ENCODE measurements at places on chromosomes 5 and 9.

GRCh38 chr5:40052808-40053207, 626.9 kb upstream of the PTGER4 start:
- DNase-seq, result no peak

GRCh38 chr9:13939134-13939533, 374.8 kb downstream of the NFIB start:
- no peak for DNase-seq

DNA sequence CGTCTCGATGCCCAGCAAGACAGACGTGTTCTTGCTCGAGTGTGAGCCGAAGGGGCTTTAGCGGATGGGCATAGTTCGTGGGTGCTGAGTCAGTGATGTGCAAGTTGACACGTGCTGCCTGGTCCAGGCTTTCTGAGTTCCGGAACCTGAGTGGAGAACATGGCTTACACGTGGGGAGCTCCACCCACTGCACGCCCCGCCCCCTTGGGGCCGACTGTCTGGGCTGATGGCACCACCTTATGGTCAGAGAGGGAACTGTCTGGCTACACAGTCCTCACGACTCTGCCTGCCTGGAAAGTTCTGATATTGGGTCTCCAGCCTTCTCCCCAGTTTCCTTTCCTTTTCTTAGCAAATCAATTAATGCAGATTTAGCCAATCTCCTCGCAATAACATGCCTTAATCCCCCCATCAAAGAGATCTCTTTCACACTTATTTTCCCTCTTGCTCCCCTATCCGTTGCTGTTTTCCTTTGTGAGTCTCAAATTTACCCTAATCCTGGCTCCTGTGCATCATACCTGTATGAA, 3.8 kb upstream of the STC2 start:
- DNase-seq, result peak; percentile 38

- DNase-seq, result no peak
Observed at GRCh38 chr9:108125625-108126024, 636.1 kb upstream of the KLF4 start.

GRCh38 chr5:156402387-156402921, 75.5 kb downstream of the SGCD start:
- DNase-seq, result peak; percentile 51

- DNase-seq, result no peak
Observed at GRCh38 chr5:160187091-160187490, 42.2 kb upstream of the FABP6 start.

DNA sequence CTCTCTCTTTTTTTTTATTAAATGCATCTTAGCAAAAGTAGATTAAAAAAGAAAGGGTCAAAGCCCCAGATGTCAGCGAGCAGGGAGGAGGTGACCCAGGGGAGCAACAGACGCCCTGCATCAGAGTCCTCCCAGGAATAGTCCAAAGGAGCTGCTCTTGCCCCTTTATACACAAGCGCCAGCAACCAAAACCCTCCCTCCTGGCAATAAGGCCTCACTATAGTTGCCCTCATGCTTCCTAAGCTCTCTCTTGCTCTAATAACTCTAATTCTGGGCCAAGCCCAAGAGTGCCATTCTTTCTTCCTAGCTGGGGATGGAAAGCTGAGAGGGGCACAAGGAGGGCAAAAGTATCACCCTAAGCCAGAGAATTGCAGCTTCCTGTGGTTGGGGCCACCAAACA, 26.3 kb downstream of the PCDHGC5 start:
- no peak for DNase-seq

DNA sequence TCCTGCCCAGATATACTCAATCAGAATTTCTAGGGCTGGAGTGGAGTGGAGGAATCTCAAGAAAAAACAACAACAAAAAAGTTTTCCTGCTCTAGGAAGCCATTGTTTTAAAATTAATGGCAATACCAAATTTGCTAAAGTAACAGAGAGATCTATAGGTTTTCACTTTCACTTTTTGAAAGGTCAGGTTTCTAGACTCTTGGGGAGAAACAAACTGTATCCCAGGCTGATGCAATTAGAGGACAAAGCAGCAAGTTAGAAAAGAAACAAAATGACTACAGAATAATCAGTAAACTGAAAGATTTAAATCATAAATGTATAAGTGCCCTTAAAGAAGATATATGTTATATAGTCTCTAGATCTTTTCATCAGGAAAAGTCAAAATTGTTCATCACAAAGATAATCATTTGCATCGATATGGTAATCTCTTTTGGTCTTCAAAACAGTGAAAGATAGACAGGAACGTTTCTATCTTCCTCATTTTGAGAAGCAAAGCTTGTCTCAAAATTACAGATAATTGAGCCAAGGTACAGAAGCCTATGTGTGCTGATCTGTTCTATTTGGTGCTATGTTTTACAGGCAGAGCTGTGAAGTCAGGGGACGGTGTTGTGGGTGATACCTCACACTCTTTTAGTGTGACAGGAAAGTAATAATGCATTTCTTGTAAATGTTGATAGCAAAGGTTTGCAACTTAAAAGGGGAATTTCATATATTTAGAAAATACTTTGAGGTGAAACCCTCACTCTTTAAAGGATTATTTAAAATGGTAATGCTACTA, 1746.6 kb upstream of the C9orf72 start:
- DNase-seq, result no peak

GRCh38 chr9:93224591-93224990, 40.7 kb downstream of the WNK2 start:
- DNase-seq, result no peak

DNA sequence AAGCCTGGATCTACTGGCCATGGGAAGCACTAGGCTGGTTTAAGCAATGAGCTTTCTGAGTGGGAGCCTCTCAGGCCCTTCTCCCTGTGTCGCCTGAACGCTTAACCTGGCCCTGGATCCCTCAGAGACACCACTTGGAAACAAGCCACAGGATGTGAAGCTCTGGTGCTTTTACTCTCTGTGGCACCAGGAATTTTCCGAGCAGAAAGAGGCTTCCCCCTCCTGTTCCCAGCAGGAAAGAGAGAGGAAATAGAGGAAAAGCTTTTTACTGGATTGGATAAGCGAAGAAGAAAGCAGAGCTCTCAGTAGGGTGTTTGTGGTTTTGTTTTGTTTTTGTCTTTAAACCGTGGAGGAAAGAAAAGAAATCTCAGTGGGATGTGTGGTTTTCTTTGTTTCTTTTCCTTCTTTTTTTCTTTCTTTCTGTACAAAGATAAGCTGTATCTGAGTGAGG, 34.5 kb downstream of the COL15A1 start:
- DNase-seq, result no peak

GRCh38 chr9:818958-819357, 22.5 kb upstream of the DMRT1 start:
- no peak for DNase-seq

DNA sequence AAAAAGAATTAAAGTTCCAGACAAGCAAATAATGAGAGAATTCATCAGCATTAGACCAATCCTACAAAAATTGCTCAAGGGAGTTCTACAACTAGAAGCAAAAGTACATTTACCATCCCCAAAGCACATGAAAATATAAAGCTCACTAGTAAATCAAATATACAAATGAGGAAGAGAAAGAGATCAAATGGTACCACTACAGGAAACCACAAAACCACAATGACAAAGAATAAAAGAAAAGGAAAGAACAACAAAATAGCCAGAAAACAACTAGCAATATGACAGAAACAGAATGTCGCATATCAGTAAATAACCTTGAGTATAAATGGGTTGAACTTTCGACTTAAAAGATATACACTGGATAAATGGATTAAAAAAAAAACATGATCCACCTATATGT, 739.0 kb downstream of the DTWD2 start:
- DNase-seq, result no peak

GRCh38 chr5:43104057-43104456, 16.7 kb upstream of the ZNF131 start:
- no peak for DNase-seq

- DNase-seq, result no peak
Observed at GRCh38 chr9:130663258-130663976, 977 bp upstream of the PRDM12 start.

DNA sequence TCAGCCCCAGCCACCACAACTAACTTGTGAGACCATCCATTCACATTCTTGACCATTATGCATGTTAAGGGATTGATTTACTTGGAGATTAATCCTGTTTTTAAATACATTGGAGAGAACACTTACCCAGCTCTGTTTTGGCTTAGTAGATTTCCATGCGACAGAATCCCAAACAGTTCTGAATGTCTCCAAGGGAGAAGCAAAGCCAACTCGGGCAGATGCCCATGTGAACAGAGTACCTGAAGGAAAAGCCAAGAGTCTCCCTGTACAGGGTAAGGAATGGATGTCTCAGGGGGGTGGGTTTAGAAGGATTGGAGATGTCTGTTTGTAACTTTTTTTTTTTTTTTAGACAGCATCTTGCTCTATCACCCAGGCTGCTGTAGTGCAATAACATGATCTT, 61.0 kb downstream of the GRAMD2B start:
- no peak for DNase-seq

- DNase-seq, result no peak
Observed at GRCh38 chr5:21709770-21710169, 1143.4 kb downstream of the CDH12 start.

GRCh38 chr5:17991775-17992174, 357.5 kb downstream of the TAF11L14 start:
- no peak for DNase-seq

DNA sequence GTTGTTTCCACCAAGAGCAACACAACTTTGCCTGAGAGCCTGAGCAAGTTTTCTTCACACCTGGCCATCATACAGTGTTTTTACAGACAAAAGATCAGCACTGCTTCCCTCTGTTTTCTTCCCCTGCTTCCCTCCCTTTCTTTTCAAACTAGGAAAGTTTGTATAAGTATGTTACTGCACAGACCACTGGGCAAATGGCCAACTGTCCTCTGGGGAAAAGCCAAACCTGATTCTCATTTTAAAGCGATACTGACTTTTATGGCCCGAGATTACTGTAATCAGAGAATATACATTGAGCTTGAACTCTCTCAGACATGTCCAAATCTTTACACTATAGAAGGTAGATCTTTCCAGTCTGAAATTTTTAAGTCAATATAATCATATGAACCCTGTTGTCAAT, 415.0 kb downstream of the NFIB start:
- no peak for DNase-seq

DNA sequence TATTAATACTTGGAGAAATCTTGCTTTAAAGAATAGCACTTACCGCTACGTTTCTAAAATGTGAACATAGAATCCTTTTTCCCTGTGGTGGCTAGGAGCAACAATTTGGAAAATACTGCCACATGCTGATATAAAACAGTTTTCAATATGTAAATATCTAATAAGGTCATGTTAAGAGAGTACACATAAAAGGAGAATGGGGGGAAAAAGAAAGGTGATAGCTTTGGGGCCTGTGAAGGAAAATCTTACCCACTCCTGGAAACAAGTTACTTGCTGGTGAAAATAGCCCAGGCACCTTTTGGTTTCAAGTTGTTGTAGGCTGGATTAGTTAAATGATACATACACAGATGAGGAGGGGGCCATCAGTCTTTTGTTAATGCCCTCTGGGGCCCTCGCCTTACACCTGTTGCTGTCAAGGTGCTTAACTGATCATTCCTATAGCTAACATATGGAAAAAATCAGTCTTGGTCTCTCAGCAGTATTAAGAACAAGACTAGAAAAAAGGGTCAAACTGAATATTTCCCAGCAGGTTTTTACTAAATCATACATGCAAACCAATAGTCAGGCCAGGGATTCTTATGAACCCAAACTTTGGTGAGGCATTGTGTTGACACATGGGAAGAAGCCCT, 24.1 kb downstream of the FYB1 start:
- no peak for DNase-seq

DNA sequence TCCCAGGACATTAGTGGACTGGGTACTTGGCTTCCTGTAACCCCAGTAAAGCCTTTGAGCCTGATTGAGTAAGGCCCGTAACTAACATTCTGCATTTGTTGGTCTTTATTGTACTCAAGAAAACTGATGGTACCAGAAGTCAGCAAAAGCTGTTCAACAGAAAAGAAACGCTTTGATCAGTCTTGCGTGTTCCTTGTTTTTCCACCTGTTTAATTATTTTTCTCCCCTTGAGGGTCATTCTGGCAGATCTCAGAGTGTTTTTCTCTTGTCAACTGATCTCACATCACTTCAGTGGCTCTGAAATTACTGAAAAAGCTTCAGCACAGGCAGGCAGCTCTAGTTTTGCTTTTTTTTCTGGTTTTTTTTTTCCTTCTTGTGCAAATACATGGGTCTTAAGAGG, 6.1 kb upstream of the TMEM268 start:
- DNase-seq, result no peak

- no peak for DNase-seq
Observed at GRCh38 chr9:111945216-111945615, 48.6 kb downstream of the UGCG start.

- DNase-seq, result no peak
Observed at GRCh38 chr5:151005950-151006576, 14.3 kb upstream of the GPX3 start.

- DNase-seq, result no peak
Observed at GRCh38 chr5:73732045-73732444, 106.0 kb downstream of the ARHGEF28 start.

GRCh38 chr9:93036887-93037475, 21.5 kb upstream of the SUSD3 start:
- no peak for DNase-seq

DNA sequence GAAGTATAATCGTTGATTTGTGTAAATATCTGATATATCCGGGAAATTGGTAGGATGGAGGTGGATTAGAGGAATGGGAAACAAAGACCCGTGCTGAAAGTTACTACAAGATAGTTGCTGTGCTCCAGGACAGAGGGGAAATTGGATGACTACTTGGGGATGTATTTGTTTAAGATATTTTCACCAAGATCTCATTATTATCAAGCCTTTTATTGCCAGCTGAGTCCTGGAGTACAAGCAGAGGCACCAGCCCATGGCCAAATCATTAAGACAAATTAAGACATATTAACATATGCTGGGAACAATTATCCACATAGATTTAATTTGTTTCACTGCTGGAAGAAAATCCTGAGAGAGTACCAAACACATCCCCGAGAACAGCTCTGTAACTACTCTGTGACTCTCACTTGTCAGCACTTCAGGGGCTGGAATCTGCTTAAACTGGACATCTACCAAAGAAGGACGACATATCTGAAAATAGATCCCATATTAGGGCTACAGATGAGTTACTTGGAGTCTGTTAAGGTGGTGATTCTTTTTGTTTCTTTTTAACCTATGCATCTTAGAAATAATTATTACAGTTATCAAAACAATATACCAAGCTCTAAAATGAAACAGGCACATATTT, 68.2 kb downstream of the SLC1A1 start:
- no peak for DNase-seq

- DNase-seq, result no peak
Observed at GRCh38 chr9:120608421-120608820, 28.5 kb upstream of the CDK5RAP2 start.

- DNase-seq, result no peak
Observed at GRCh38 chr5:168477060-168477459, 9.2 kb upstream of the RARS1 start.

DNA sequence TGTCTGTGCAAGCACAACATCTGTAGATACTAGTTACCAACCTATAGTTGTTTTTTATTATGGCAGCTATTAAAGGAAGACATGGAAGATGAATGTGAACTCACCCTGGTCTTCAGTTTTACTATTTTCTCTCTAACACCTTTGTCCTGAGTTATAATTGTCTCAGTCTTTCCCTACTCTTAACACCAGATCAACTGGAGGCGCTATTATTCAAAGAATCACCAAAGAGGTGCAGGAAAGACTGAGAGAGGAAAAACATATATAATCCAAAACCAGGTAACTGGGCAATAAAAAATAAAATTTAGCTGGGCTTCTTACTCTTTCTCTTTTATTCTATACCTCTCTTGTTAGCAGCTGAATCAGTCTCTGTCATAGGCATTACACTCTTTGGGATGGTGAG, 134.2 kb upstream of the C6 start:
- DNase-seq, result no peak

Measured in CD4-positive, alpha-beta T cell treated with Interleukin-2 at 100 ng/mL for 4 hours (primary cell).